ENCODE measurements at places on chromosomes 12 and 14.

DNA sequence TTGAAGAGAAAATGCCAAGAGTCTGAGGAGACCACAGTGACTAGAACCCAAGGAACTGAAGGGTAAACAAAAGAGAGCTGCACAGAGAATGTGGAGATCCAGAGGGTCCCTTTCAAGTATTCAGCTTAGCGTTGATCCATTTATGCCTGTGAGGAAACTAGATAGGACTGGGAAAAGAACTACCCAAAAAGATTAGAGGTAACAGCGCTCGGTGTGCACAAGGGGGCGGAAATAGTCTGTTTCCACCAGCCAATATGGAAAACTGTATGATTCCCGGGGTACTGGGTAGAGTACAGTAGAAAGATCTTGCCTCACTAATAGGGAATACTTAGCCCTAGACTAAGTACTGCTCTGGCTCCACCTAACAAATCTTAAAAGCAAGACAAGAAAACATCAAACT lies 135.5 kb downstream of the DPF3 start:
- DNase-seq: no peak

GRCh38 chr12:27319848-27320247 lies 12.8 kb upstream of the BMAL2 start:
- DNase-seq: no peak

- DNase-seq: no peak
Measured at GRCh38 chr14:76714470-76714869, 46.8 kb upstream of the VASH1 start.

- DNase-seq: peak; percentile 78
Measured at GRCh38 chr14:24367514-24368211, at the start of gene NFATC4. Gene NFATC4 (plus strand): TSS chr14:24368184. CDS start chr14:24368341, 157 bp downstream.

DNA sequence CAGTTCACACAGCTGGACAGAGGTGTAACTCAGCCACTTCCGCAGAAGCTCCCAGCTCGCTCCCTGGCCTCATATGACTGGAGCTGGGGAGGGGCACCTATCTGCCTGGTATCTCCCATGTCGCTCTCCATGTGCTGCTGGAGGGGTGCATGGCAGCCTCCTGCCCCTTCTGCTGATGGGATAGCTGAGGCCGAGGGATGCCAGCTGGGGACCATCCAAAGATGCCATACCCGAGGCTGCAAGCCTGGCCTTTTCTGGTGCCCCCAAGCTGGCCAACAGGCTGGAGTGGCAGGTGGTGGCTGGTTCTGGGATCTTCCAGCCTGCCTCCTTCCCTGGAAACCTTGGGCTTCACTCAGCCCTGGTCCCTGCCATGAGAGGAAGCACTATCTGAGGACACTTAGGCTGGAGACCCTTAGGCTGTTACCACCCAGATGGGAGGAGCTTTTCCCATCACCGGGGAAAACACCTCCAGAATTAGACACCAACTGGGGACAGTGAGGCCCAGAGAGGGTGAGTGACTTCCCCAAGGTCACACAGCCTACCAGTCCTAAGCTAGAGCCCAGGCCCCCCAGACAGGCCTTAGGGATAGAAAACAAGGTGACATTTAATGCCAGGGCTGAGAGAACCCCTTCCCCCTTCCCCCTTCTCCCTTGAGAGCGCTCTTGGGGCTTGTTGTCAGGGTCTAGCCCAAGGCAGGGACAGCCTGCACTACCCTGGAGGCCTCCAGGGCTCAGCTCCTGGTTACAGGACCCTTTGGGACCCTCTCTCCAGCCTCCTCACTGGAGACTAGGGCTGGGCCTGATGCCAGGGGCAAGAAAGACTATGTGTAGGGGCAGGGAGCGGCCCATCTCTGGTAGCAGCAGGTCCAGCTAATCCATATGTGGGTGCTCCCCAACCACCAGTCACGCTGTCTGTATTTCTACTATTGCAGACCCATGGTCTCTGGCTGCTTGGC lies 7.1 kb downstream of the DTX1 start:
- DNase-seq: no peak

DNA sequence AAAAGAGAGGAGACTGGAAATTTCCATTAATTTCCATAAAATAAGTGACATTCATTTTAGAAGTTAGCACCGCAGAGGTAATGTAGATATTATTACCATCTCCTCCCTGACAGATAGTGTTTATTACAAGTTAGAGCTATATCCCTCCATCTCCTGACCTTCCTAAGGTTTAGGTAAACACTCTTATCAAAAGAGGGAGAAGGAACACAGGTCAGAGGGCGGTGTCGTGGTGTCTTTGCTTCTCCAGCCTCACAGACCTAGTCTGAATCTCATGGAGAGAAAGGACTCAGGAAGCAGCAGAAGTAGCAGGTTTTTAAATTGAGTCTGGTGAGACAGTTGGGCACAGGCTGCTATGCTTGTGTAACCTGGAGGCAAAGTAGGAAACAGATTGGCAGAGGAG lies 11.5 kb upstream of the POC1B start:
- no peak for DNase-seq

DNA sequence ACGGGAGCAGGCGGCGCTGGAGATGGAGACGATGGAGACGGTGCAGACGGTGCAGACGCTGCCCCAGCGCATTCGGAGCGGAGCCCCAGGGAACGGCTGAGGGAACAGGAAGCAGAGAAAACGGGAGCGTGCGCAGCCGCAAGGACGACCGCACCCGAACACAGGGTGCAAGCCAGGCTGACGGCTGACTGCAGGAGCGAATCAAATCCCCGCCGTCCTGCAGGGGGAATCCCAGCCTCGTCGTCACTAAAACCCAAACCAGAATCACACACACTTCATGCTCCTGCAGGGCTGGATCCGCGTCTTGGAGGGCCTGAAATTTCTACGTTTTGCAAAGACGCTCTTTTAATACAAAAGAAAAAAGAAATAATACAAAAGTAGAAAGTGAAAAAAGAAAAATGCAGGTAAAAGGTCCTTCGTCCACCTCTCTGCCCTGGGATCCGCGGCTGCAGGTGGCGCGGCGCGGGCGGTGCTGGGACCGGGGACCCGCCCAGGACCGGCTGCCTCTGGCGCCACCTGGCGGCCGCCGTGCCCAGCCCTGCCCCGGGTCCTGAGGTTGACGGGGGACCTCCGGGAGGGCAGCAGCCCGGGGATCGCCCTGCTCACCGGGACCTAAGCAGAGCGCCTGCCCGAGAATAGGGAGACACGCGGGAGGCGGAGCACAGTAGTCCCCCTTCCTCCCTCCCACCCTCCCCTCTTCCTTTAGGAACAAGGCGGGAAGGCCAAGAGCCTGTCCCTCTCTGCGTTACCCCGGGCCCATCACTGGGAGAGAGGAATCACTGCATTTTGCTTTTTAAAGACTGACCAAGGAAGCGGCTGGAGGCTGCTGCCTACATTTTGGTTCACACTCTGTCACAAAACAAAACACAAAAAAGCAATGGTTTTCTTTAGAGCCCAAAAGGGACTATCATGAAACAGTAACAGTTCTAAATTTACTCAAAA lies 20.1 kb downstream of the STX2 start:
- DNase-seq: peak; percentile 69

- DNase-seq: no peak
Measured at GRCh38 chr12:115897729-115898128, 379.8 kb downstream of the MED13L start.

DNA sequence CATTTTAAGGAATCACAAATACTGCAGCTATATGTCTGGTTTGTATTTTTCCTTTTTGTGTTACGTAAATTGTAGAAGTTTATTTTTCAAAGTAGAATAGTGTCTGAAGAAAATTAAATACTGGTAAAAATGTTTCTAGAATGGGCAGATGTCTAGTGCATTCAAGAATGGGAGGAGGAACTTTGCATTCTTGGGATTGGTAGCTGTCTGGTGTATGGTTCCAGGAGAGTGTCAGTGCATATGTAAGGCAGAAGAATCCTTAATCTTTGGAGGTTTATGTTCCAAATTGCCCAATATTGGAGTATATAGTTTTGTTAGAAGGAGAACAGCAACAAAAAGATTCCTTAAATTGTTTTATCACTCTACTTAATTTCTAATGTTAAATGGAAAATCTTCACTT lies 13.5 kb downstream of the PAPOLA start:
- DNase-seq: no peak

GRCh38 chr14:95849761-95850160 lies 26.9 kb upstream of the TUNAR start:
- DNase-seq: no peak

DNA sequence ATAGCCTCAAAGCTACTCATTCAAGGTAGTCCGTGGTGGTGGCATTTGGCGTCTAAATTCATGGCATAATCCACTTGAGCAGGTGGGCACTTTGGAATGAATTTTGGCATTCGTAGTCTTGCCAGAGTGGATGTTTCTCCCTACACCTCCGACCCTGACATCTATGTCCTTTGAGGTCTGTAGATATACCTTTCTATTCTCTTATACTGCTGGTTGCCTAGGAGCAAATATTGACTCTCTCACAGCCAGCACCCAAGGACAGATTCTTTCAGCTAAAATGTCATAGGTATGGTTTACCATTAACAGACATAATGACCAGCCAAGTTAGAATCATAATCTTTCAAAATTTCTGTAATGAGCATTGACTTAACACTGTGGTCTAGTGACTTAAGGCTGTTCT lies 47.4 kb upstream of the FLRT2 start:
- DNase-seq: no peak

DNA sequence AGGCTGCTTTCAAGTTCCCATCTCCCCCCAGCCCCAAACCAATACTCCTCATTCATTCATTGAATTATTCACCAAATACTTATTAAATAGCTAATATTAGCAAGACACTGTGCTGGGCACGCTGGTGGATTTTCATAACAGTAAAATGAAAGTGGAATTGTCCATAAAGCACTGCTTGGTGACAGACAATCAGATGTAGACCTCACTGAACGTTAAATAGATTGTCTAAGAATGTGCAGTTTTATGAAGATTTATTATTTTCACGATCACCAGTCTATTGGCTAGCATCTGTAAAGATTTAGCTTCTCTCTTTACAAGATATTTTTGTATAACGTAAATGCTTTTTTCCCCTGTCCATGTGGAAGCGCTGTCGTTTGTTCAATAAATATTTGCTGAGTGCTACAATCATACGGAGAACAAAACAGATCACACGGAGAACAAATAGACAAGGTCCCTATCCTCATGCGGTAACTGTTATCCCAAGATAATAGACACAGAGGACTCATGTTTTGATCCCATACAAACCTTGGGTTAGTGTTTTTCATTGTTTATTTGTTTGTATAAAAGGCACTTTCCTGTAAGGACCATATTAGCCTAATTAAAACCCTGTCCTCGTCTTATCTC lies 397.6 kb downstream of the BCAT1 start:
- DNase-seq: no peak

DNA sequence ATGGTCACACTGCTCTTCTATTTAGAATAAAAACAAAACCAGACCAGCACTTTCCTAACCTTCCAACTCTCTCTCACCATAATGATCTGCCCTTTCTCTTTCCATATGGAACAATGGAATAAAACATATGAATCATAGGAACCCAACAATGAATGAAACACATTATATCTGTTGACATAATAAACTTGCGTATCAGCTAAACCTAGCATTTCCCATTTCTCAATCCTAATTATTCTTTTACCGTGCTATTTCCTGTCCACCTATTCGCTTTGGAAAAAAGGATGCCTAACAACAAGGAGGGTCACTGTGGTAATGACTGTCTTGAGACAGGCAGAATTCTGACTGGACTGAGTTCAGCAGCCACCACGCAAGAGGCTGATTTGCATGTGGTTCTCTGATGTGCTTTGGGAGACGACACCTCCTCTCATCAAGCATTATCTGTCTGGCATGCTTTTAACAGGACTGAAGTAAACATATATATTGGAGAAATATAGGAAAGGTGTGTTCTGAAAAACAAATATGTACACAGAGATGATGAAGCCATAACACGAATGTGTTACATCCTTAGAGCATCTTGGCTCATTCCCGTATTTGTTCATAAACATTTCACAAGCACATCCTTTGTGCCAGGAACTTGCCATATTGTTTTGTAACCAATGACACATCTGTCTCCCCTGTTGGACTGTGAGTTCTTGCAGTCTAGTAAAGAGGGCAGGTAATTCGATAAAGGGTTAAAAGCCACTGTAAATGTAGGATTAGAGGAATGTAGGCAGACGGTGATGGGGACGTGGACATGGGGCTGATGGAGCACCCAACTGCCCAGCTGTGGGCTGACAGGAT lies 87.7 kb downstream of the PTPRB start:
- DNase-seq: no peak

DNA sequence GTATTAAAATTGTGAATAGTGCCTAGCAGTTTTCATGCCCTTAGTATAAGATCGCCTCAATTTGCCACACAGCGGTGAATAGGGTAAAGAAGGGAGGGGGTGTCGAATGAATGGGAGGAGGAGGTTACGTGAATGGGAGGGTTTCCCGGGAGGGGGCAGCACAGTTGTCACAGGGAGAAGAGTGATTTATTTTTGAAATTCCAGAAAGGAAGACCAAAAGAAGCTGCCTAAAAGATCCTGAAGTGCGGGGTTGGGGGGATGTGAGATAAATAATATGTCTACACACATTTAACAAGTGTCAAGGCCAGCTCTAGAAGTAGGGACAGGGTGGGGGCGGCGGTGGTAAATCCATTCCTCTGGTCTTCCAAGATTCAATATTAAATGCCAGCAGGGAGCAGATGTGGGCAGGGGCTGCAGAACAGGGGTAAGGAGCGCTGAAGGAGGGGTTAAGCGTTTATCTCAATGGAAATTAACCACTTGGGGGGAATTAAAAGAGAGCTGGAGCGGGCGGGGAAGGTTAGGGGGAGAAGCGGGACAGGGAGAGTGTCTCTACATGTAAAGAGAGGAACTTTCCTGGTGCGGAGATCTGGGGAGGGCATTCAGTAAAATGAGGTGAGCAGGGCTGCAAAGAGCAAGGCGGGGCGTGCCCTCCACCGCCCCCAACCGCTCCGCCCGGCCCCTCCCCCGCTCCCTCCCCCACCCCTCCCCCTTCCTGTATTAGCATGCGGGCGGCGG lies 867 bp downstream of the C12orf42 start:
- DNase-seq: peak; percentile 22

GRCh38 chr14:52012635-52013034 lies 23.3 kb downstream of the RTRAF start:
- DNase-seq: no peak
